Suppressor macrophage (primary cell): ENCODE measurements at places on chromosomes 6 and 20.
A peak's percentile ranks its signal among the peaks of the same experiment; 100 is the strongest.

GRCh38 chr20:46264391-46265266, 43.7 kb downstream of the CDH22 start:
- no peak for DNase-seq

- DNase-seq, result peak; percentile 66
Measured at GRCh38 chr20:1567392-1568162, 10.1 kb upstream of the SIRPD start.

DNA sequence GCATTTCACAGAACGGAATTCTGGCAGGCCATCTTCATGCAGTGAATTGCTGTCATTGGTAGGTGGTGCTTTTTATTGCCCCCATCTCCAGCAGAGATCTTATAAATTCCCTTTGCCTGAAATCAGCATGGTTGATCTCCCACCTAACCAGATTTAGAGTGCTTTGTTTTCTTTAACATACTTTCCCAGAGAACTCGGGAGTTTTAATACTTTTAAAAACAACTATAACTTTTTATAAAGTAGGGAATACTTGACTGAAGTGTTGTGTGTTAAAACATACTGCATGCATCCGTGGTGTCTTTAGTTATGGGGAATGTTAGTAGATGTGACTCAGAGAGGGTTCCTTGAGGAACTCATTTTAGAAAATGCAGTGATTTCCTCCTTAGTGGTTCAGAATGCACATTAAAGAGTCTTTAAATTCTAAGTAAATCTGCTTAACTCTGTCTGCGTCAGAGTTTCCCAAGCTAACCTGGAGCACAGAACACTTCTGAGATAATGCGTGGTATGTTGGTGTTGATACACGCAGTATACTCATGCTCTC, 54.9 kb downstream of the AKAP12 start:
- no peak for DNase-seq

GRCh38 chr6:24273096-24273870, 84.6 kb downstream of the DCDC2 start:
- DNase-seq, result no peak

DNA sequence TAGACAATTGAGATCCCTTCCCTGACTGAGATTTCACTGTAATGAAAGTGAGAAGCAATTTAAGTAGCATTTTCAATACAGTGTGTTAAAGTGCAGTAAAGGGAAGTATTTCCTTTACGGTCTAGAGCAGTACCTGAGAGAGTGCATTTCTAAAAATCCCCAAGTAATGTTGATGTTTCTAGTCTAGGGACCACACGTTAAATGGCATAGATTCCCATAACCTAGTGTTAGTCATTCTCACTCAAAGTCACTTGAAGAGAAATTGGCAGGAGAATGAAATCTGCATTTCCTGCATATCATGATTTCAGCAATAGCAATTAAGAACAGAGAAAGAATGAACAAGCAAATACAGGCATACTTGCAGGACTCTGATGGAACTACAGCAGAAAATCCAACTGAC, 67.9 kb downstream of the CGA start:
- DNase-seq, result no peak

GRCh38 chr20:59737816-59738215, 133.5 kb downstream of the PHACTR3 start:
- no peak for DNase-seq

DNA sequence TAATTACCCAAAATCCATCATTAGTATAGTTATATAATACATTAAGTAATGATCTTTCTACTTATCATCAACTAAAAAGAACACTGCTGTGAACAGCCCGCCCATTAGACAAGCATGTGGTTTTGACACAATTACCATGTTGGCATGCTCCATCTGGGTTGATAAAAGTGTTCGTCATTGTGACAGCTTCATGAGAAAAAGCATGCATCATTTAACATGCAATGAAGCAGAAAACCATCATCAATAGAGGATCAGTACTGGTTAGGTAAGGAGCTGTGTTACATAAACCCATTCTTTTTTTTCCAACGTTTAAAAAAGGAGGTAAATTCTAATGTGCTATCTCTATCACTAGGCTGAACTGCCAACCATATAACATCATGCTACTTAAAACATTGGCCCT, 101.9 kb downstream of the EPB41L2 start:
- no peak for DNase-seq

GRCh38 chr6:85669735-85670194, 27.1 kb upstream of the SYNCRIP start:
- DNase-seq, result no peak

GRCh38 chr6:53026526-53026925, 31.4 kb upstream of the GSTA4 start:
- no peak for DNase-seq

DNA sequence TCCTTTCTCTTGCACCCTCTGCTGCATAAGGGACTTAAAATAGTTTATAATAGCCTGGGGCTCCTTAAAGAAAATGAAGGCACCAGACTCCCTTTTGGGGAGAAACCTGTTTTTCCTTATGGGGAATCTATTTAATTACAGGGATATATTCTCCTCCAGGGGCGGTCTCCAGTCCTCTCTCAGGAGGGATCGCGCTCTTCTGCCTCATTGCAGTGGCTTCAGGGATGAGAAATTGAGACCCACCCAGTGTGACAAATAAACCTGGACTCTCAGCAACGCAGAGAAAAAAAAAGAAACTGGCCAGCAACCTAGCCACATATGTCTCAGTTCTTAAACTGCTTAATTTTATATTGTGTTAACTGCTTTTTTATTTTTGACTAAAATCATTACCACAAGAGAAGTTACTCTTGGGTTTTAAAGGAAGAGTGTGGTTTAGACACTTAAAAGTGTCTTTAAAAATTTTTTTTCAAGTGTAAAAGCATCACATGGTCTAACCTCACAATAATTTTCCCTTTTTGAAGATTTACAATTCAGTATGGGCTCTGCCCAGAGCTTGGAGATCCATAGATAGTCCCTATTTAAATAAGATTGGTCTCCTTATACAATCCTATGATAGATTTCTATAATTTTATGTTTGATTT, 11.7 kb upstream of the GOPC start:
- DNase-seq, result no peak

DNA sequence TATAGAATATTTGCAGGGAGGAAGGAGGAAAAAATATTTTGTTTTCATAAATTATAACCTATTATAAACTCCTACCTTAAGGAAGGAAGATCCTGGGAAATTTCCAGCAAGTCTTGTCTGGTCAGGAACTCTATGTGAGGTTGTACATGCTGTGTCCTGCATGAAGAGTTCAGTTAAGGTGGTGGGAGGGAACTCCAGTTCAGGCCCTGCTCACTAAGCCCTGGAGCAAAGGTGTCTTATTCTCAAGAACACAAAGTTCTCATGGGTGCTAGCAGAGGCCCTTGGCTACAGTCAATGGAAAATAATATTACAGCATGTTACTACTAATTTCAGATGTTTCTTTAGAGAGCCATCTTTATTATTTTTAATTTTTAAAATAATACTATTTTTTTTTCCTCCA, 3.8 kb upstream of the OGFRL1 start:
- no peak for DNase-seq

GRCh38 chr20:62632575-62633090, 9.7 kb upstream of the SLCO4A1 start:
- DNase-seq, result no peak

DNA sequence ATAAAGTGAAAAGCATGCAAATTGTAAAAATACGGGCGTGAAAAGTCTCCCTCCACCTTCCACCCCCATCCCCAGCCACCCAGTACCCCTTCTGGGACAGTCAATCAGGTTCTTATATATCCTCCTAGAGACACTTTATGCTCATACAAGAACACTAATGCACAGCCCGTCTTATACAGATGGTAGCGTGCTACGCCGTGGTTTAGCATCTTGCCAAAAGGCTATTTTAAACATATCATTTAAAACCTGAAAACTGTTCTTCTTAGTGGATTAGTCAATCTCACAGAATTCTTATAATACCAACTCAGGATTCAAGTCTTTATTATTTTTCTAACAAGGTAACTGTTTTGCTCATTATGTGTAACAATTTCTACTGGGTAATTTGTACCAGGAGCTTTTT, 57.2 kb upstream of the MRPS10 start:
- no peak for DNase-seq

DNA sequence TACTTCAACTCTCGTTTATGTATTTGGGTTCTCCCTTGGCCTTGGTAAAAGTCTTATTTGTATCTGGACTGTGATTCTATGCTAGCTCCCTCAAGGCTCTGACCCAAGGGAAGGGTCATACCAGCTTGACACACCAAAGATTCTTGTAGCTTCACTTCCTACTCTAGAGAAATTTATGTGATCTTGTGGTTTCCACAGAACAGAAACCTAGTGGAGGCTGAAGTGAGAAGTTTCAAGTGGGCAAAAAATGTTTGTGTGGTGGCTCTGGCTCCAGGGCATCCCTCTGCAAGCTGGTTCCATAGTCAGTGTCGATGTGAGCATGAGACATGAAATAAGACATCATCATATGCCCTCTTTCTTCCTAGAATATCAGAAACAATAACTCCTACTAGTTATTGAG, 48.1 kb upstream of the TNFRSF21 start:
- DNase-seq, result peak; percentile 68

DNA sequence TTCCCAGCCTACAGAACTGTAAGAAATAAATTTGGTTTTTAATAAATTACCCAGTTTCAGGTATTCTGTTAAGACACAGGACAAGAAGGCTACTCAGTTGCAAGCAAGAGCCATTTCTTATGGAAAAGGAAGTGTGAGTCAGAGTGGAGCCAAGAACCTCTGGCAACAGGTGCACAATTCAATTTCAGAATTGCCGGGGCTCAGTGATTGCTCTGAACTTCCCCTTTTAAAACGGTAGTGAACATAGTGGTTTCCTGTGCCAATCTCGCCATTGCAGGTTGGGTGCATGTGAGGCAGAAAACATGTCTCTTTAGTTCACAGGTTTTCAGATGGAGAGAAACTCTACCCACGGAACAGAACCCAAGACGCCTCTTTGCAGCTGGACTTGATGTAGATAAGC, 16.4 kb downstream of the PIGT start:
- DNase-seq, result no peak

DNA sequence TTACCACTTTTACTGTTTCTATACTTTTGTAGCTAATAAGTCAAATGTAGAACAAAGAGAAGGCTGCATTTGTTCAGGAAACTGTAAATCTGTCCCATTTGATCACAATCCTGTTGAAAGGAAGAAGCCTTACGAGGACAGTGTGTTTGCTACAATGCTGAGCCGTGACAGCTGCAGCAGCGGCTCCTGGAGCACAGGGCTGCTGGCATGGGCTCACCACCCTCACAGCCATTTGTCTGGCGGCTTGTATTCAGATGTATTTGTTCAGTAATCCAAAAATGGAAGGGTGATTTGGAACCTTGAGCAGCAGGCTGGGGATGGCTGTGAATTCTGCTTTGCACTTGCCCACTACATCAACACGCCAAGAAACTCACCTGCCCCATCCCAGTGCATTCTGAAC, 5.7 kb downstream of the TUBB2A start:
- DNase-seq, result no peak

DNA sequence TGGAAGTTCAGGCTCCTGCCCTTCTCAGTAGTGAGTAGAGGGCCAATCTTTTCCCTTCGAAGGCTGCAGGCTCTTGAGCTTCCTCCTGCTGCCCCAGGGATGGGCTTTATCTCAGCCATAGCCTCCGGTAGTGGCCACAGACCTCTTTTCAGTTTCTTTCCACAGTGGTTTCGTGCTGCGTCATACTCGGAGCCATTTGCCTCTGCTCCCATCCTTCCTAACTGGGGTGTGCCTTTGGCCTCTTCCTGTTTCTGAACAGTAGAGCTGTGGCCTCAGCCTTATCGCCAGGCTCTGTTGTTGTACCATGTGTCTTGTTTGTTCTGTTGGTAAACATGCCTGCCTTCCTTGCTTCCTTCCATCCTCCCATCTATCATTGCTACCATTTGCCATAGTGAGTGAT, 54.1 kb downstream of the TULP4 start:
- DNase-seq, result peak; percentile 26

DNA sequence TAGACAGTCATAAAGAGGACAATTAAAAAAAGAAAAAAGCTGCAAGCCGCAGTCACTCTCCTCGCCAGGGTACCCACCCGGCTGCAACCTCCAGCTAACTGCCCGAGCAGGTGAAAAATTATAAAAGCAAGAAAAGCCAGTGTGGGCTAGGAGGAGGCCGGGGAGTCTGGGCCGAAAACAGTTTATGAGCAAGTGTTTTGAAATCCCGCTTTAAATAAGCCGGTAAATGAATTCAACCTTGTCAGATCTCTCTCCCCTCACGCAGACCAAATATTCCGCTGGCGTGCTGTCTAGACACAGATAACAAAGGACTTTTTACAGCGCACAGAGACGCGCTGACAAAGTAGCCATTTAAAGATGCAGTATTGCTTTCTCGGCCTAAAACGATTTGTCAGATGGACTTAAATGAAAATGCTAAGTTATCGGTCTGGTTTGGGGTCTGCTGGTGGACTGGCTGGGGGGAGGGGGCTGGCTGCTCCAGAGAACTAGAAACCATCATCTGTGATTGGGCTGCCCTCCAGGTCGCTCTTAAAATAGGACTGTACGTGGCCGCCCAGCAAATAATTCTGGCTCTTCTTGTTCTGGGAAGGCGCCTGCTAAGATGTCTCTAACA, 24.6 kb downstream of the PMEPA1 start:
- DNase-seq, result no peak

DNA sequence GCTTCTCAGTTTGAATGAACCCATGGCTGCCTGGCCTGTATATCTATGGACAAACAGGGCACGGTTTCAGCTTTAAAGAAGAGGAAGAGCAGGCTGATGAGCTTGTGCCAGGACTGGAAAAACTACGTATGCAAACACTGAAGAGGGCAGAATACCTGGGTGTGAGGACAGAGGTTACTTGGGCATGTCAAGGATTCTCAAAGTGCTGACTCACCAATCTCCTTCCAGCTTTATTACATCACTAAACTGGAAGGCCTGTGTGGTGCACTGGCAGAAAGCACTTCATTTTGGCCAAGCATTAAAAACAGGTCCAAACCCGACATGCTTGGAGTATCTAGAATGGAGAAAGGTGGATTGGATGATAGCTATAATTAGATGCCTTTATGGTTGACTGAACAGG, 95.2 kb downstream of the GMPR start:
- no peak for DNase-seq

- no peak for DNase-seq
Measured at GRCh38 chr20:42461965-42462593, 727.6 kb downstream of the PTPRT start.

DNA sequence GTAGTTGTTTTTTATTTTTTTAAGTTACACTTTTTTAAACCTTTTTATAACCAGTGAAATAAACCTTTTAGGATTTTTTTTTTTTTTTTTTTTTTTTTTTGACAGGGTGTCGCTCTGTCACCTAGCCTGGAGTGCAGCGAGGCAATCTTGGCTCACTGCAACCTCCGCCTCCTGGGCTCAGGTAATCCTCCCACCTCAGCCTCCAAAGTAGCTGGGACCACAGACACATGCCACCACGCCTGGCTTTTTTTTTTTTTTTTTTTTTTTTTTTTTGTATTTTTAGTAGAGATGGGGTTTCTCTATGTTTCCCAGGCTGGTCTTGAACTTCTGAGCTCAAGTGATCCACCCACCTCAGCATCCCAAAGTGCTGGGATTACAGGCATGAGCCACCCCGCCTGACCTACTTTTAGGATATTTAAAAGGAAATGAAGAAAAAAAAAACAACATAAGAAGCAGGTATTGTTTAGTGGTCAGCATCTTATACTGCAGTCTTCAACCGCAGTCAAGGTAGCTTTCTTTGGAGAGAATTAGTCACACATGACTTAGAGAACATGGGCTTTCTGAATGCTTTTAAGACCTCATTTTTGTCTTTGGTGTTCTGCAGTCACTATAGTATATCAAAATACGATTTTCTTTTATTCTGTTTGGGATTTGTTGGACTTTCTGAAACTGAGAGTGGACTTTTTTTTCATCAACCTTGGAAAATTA, 1.6 kb downstream of the POLR1H start:
- DNase-seq, result no peak
